ENCODE measurements at places on chromosomes 13 and 19. TPM values are rescaled to one million over a fixed set of nuclear protein-coding genes. Genes with fewer than 3 reads are reported as not detected.

SLC25A41 gene
- not detected for total RNA-seq

DNA sequence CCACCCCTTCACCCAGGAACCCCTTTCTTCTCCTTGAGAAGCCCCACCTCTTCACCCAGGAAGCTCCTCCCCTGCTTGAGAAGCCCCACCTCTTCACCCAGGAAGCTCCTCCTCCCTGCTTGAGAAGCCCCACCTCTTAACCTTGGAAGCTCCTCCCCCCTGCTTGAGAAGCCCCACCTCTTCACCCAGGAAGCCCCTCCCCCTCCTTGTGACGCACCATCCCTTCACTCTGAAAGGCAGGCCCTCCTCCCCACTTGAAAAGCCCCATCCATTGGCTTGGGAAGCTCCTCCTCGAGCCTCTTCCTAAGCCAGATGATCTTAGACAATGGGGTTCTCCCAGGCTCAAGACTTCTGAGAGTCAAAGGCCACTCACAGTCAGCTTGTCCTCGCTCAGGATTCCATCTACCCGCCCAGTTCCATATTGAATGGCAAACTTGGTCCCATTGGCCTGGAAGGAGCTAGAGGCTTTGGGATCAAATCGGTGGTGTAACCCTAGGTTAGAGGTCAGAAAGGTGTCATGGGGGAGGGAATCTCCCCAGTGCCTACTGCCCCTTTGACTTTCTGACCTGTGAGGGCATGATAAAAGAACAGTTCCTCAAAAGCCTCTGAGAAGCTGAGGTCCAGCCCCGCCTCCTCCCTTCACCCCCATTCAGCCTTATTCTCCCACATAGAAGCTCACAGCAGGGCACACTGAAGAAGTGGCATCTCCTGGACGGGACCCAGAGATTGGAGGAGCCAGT is 4.0 kb downstream of the NAPSA start:
- DNase-seq = peak; percentile 27

DNA sequence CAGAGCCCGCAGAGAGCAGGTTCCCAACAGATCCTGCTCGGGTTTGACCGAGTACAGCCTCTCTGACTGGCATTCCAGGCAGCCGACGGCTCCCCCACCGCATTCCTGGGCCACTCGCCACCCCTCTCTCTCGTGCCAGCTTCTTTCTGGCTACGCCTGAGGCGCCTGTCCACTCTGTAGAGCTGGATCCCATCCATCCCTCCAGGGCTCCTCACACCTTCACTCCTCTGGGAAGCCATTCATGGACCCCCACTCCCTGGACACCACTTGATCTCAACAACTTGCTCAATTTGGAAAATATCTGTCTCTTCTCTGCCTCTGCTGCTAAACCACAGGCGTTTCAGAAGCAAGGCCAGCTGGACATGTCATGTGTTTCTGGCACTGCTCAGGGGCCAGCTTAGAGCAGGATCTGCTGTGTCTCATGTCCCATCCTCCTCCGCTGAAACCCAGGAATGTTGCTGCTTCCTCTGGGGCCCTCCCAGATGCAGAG is 30.6 kb upstream of the ATP1A3 start:
- peak; percentile 89 for DNase-seq

DNA sequence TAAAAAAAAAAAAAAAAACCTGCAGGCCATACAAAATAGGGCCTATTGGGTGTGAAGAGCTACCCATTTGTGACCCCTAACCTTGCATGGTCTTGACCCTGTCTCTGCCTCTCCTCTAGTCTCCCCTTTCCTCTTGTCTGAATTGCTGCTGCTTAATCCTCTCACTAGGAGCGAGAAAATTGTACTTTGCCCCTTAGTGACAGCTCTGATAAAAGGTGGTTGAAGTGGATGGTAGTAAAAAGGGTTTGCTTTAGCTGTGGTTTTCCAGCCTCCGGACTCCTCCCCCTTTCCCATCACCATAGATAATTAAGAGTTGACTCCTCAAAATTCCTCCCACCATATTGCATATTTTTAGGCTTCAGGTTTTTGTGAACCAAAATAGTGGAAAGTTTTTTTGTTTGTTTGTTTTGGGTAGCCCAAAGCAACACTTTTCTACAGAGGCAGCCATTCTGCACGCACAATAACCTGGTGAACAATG is 23.5 kb downstream of the ACTN4 start:
- DNase-seq = peak; percentile 62

GRCh38 chr13:77916488-77916887 is 2.1 kb downstream of the EDNRB start:
- DNase-seq = no peak

S1PR2 gene
- total RNA-seq = 24.9 TPM

- no peak for DNase-seq
Measured at GRCh38 chr13:94242554-94242953, 236.9 kb downstream of the DCT start.

DNA sequence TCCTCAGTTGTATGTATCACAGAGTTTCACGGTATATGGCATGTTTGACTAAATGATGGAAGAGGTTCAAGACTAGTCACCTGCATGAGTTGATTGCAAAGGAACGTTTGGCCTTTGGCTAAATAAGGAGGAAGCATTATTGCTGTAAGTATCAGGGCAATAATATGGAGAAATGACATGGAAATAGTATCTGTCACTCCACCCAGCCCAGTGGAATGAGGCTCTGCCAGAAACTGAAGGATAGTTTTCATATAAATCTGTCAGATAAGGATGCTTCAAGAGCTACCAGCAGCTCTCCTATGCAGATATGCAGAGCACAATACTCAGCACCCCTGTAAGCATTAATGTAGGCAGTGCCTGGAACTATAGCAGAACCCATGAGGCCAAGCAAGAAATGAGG is 55.7 kb upstream of the DCT start:
- no peak for DNase-seq

GRCh38 chr13:30997697-30998096 is 65.2 kb downstream of the TEX26 start:
- DNase-seq = no peak

ANKRD10 gene
- total RNA-seq = 34.1 TPM

DNA sequence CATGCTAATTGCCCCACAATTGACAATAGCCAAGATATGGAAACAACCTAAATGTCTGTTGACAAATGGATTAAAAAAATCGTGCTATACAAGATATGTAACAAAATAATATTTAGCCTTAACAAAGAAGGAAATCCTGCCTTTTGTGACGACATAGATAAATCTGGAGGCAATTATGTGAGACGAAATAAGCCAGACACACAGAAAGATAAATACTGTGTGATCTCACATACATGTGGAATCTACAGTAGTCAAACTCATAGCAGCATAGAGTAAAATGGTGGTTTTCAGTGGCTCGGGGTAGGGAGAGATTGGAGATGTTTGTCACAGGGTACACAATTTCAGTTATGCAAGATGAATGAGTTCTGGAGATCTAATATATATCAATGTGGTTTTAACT is 895.8 kb downstream of the SLITRK6 start:
- no peak for DNase-seq

ZNF534 gene
- 0.25 TPM for total RNA-seq

DNA sequence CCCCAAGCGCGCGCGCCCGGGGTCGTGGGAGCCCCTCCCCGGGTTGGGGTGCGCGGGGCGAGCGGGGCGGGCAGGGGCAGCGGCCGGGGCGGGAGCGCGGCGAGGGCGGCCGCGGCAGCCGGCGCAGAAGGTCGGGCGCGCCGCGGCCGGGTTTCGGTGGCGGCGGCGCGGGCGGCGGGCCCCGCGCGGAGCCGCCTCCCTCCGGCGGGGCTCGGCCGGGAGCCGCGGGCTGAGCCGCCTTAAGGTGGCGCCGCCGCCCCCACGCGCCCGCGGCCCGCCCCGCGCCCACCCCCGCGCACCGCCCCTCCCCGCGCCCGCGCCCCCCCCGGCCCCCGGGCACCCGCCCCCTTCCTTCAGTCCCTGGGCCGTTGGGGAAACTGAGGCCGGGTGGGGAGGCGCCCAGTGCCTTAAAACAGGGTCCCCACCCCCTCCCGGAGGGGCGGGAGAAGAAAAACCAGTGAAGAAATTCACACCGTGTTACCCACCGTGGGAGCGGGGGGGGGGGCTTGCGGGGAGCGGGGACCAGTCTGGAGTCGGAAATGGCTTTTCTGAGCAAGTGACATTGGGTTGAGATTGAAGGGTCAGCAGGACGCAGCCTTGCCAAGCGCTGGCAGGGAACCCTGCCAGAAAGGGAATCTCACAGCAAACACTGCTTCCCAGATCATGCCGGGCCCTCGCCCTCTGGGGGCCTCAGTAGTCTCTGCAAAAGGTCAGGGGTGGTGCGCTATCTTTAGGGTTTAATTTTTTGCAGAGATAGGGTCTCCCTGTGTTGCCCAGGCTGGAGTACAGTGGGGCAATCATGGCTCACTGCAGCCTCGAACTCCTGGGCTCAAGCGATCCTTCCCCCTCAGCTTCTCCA is at the start of gene TLE2:
Gene TLE2, minus strand, starts transcription at position 216 of the 859 bp plus-strand sequence. CDS start 376 bp downstream, outside the sequence.
- peak; percentile 38 for DNase-seq

Data from GM23248 (cell line).